AG08395 (cell line): ENCODE measurements at places on chromosomes 3 and 15.

- peak; percentile 66 for DNase-seq
Measured at GRCh38 chr3:178392511-178392926, 143.7 kb upstream of the KCNMB2 start.

DNA sequence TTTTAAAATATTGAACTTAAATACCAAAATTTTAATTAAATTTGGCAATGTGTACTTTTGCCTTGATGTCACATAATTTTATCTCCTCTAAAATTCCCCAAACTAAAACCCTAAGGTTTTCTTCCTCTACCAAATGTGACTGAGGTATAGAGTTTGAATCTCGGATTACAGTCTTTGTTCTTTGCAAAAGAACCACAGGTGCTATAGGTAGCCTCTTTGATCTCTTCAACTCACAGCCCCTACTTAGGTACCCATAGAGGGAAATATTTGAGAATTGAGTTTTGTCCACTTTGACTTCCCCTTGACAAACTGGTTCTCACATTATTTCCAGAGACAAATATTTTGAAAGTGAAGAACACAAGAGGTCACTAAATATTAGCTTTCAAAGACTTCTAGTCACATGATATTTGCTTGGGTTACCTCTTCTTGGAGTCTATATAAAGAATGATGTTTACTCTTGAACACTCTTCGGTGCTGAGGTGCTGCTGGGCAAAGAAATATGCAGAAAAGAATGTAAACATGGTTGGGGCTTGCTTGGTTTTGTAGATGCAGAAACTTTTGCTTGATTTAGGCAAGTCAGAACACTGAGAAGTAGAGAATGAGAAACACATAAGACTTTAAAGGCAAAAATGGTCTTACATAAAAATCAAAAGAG, 120.8 kb upstream of the MCTP2 start:
- no peak for DNase-seq

- peak; percentile 12 for DNase-seq
Measured at GRCh38 chr3:178205740-178206139, 330.5 kb upstream of the KCNMB2 start.

GRCh38 chr15:34241376-34242330, 16.8 kb downstream of the EMC4 start:
- peak; percentile 49 for DNase-seq

DNA sequence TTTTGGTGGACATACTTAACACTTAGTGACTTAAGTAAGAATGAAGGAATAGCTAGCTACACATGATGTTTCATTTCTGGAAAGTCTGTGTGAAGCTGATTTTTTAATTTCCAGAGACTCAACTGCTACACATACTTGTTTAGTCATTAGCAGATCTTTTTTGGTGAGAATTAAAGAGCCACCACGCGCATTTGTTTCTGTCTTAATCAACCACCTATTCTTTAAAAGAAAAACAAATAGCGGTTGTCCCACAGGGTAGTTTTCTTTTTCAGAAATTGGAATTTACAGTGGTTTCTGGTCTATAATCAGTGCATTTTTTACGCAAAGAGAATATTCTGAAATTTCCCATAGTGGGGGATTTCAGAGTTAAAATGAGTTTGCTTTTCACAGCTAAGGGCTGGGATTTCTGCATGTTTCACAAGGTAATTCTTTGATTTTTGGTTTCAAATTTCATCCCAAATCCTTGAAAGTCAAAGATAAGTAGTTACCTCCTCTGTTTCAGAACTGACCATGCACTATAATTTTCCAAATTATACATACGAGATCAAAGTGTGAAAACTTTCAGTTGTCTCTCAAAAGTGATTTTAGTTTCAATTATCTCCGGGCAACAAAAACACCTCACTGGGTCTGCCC, 631.0 kb upstream of the GRM7 start:
- no peak for DNase-seq

- no peak for DNase-seq
Measured at GRCh38 chr3:195227871-195228270, 43.1 kb downstream of the XXYLT1 start.

- no peak for DNase-seq
Measured at GRCh38 chr15:96750361-96750760, 419.9 kb downstream of the NR2F2 start.

DNA sequence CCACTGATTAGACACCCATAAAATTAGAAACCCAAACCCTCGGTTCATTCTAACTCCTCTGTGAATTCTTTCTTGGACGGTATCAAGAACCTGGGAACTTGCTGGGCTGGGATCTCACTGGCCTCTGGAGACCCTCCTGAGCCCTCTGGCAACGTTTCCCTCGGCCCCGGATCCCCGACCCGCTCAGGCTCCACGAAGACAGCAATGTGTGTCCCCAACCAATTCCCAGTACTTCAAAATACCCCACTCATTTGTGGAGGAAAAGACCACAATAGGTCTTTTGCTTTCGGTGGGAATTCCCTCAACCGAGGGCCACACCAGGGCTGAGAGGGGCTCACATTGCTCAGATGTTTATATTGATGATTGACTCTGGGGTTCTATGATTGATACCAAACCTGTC, 117.9 kb upstream of the PRR20G start:
- no peak for DNase-seq

DNA sequence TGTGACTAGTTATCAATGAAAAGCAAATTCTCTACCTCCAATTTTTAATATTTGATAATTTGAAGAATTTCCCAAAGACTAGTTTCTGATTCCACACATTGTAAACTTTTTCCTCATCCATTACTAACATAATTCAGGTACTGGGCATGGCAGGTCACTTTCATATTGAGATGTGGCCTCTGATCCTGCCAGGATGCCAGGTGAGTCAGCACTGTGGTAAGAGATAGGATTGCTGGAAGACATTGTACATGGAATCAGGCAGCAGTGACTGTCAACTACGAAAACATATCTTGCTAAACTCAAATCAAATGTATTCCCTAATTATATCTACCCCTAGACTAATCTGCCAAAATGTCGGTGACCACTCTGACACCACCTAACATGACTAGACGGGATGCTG, 33.2 kb upstream of the POU1F1 start:
- DNase-seq = peak; percentile 3

DNA sequence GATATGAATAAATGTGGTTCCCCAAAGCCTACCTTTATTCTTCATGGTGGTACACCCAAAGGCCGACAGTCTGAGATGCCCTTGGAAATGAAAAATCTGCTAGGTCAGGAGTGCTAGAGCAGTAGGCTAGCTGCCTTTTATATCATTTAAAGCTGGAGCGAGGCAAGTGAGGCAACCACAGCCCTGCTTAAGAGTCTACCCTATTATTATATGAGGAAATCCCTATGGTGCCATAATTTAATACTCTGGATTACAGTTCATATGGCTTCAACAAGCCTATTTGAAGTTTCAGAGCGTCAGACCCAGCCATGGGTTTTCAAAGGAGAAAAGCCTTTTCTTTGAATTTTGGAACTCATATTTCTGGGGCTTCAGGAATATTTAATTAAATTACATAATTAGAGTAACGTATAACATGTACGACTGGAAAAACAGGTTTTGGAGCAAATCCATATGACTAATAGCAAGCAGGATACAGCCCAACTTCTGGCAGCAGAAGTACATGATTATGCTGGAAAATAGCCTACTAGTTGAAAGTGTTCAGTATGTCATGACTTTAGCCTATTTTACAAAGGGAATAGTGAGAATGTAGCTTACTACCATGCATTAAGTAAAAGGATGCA, 18.0 kb upstream of the SLTM start:
- DNase-seq = peak; percentile 72

GRCh38 chr3:80050826-80051601, 283.2 kb upstream of the ROBO1 start:
- DNase-seq = no peak

GRCh38 chr3:183131735-183132134, 30.8 kb downstream of the LAMP3 start:
- DNase-seq = no peak

DNA sequence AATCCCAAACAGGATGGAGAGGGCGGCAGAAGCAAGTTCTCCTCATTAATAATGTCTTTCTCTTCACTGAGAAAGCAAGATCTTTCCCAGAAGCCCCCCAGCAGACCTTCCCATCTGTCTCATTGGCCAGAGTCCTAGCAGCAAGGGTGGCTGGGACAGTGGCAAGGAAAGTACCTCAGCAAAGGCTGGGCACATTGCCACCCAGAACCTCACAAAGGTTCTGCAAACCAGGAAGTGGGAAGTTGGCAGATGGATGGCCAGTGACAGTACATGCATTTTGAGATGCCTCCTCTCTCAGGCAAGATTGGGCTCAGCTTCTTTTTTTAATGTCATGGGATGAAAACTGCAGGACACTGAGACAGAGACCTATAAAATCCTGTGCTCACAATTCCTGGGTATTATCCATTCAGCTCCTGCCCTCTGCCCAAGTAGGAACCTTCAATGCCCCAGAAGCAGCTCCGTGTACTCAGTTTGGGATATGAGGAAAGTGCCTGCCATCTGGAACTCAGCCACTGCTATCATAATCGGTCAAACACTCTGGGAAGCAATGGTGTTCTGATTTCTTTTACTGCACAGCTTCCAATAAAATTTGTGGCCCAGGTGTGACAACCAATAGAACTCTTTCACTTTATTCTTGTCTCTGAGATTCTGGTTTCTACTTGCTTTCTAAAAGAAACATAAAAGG, 25.5 kb downstream of the DPH3 start:
- DNase-seq = peak; percentile 7

- no peak for DNase-seq
Measured at GRCh38 chr3:134314588-134315285, 59.5 kb downstream of the AMOTL2 start.

GRCh38 chr3:136672457-136672856, 79.7 kb downstream of the STAG1 start:
- no peak for DNase-seq

DNA sequence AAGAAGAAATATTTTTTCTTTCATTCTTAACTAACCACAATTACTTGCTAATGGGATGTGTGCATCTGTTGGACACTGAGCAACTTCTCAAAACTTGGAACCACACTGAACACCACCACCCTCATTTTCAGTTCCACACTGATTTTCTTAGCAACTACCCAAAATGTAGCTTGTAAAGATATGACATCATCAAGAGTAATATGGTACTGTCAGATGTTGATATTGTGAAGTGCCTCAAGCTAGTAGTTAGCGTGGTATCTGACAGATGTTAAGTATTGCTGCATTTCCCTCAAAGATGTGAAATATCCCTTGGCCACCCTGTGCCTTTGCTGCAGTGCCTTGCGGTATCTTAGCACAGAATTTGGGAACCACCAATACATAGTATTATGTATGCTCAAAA, 9.3 kb downstream of the RFTN1 start:
- DNase-seq = peak; percentile 27

DNA sequence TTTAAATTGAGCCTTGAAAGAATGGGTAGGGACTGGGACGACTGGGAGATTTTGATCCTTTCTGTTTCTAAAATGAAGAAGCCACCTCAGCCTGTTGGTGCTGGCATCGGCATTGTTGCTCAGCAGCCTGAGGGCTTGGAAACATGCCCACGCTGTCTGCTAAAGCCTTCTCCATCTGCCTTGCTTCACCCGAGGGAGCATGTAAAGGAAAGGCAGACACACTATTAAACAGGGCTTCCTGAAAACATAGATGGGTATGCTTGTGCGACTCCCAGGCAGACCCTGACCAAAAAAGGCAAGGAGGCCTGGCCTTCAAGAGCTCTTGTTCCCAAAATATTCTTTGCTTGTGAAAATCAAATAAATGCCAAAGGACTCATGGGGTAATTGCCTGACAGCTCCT, 84.2 kb upstream of the SLC4A7 start:
- DNase-seq = peak; percentile 85

- DNase-seq = no peak
Measured at GRCh38 chr3:20700714-20701113, 514.7 kb upstream of the SGO1 start.

DNA sequence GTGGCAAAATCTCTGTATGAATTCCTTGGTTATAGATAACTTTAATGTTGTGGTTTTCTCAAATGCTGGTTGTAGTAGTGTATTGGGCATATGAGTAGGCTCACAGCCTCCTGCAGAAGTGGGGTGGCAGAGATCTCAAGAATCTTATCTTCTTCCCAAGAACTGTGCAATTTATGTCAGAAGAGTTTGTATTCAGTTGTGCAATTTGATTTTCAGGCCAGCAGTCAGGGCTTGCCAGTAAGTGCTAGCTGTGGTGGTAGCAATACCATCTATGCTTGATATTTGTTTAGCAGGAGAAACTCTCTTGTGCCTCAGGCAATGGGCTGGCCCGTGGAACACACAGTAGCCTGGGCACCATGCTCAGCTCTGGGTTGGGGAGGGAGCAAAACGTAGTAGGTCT, 58.4 kb upstream of the GOLIM4 start:
- no peak for DNase-seq

GRCh38 chr15:34725556-34725955, 29.2 kb downstream of the GJD2 start:
- peak; percentile 51 for DNase-seq

- DNase-seq = no peak
Measured at GRCh38 chr15:39583596-39584265, 2.9 kb downstream of the THBS1 start.

DNA sequence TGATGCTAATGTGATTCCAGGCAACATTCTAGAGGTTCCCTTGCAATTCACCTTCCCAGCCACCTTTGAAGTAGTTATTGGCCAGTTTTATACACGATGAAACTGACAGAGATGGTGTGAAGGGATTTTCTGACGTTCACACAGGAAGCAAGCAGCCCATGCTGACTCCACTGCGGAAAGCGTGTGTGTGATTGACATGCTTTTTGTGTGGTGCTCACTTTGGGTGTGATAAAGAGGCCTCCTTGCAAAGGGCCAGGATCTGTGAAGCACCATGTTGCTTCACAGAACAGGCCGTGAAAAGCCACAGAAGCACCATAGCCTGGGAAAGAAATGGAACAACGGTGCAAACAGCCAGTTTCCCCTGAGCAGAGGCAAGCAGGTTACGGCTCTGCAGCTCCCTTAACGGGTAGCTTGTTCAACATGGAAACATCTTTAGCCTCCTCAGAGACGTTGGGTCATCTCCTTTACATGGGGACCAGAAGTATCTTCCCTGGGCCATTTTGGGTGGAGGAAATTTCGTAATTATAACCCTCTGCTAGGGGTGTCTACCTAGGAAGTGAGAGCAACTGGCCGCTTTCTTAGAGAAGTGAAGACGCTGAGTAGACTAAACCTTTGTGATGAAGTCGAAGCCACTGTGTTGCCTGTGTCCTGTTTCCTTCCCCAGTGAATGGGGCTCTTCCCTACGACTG, 108.5 kb downstream of the APBA2 start:
- no peak for DNase-seq

- DNase-seq = no peak
Measured at GRCh38 chr3:176633511-176633910, 563.8 kb downstream of the TBL1XR1 start.

DNA sequence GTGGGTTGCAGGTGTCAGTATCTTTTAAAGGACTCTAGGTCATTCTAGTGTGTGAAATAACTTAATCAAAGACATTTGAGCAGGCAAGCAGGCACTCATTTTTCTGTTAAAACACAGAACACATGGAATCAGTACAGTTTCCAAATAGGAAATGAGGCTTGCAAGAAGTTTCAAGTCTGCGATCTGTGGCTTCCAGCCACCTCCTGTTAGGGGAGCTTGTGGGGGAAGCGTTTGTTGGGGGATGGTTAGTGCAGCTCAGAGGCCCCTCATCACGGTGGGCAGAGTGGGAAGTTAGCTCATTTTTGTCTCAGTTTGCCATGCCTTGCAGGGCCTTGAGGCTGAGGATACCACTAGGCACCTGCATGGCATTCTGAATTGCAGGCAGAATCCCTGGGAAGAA, 59.9 kb downstream of the SLC6A11 start:
- DNase-seq = no peak

- DNase-seq = no peak
Measured at GRCh38 chr3:107797586-107797985, 274.8 kb downstream of the BBX start.
